ENCODE measurements at places on chromosomes 2 and 18.

GRCh38 chr2:225025917-225026571 lies 16.2 kb downstream of the DOCK10 start:
- DNase-seq = no peak

- DNase-seq = no peak
Observed at GRCh38 chr2:2714408-2714807, 383.3 kb upstream of the MYT1L start.

GRCh38 chr2:64568836-64569235 lies 44.7 kb downstream of the AFTPH start:
- no peak for DNase-seq

DNA sequence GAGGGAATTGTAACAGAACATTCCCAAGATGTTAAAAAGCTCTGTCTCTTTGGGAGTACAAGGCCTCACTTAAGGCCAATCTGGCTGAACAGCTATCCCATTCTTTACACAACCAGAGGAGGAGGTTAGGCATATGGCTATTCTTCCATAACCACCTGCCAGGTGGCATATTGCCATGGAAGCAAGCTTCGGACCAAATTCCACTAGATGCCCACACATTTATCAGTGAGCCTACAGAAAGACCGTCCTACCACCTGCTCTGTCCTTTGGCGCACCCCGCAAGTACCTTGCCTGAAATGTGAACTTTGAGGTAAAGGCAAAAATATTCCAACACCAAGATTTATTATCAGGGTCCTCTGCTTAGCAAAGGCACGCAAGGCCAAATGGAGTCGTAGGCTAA lies 519.9 kb upstream of the TNP1 start:
- no peak for DNase-seq

Measured in C1 segment of cervical spinal cord (tissue), 14 donors.